ENCODE measurements at places on chromosomes 3 and 15. TPM values are rescaled to one million over a fixed set of nuclear protein-coding genes. Genes with fewer than 3 reads are reported as not detected.

GRCh38 chr3:135987661-135988060 is 22.1 kb downstream of the PPP2R3A start:
- H3K4me3 ChIP-seq, result no peak overlapping the region
- peaks cover 43% of the 10 kb centered on the region for H3K4me1 ChIP-seq
- no peaks in the 10 kb centered on the region for H3K36me3 ChIP-seq
- no peak for ATAC-seq
- H3K27me3 ChIP-seq, result no peaks in the 10 kb centered on the region

GRCh38 chr3:159974-160373 is 36.6 kb upstream of the CHL1 start:
- no peaks in the 10 kb centered on the region for H3K4me1 ChIP-seq
- no peak overlapping the region for H3K4me3 ChIP-seq
- no peaks in the 10 kb centered on the region for H3K36me3 ChIP-seq
- ATAC-seq, result no peak

GRCh38 chr3:107496855-107497254 is 25.9 kb upstream of the BBX start:
- no peak overlapping the region for H3K27ac ChIP-seq
- H3K36me3 ChIP-seq, result no peaks in the 10 kb centered on the region
- H3K4me1 ChIP-seq, result no peaks in the 10 kb centered on the region

DNA sequence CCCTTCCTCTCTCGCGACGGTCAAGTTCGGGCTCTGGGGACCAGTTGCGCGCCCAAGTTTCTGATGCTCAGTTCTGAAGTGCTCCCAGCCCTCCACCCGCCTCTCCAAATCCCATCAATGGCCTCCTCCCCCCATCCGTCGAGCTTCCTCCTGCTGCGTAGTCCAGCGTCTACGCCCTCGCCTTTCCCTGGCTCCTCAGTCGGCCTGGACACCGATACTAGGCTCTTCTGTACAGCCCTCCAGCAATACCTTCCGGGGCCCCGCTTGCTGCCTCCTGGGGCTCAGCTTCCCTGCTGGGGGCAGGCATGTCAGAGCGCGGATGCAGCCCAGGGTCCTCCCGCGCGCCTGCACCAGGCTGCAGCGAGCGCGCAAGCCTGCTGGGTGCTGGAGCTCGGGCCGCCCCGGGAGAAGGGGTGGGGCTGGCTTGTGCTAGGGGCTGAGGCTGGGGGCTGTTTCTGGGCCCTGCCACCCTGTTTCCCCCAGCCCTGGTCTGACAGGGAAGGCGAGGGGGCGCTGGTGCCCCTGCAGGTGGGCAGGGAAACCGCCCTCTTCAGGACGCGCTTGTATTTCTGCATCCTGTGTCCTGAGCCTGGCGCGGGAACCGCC is 353.3 kb upstream of the SUCLG2 start:
- no peak overlapping the region for H3K27ac ChIP-seq
- peaks cover 2% of the 10 kb centered on the region for H3K4me1 ChIP-seq
- no peak for ATAC-seq
- H3K36me3 ChIP-seq, result no peaks in the 10 kb centered on the region

- no peak overlapping the region for H3K27ac ChIP-seq
- no peak for ATAC-seq
- no peaks in the 10 kb centered on the region for H3K36me3 ChIP-seq
- no peaks in the 10 kb centered on the region for H3K4me1 ChIP-seq
Measured at GRCh38 chr3:97689962-97690361, 74.6 kb upstream of the ARL6 start.

DNA sequence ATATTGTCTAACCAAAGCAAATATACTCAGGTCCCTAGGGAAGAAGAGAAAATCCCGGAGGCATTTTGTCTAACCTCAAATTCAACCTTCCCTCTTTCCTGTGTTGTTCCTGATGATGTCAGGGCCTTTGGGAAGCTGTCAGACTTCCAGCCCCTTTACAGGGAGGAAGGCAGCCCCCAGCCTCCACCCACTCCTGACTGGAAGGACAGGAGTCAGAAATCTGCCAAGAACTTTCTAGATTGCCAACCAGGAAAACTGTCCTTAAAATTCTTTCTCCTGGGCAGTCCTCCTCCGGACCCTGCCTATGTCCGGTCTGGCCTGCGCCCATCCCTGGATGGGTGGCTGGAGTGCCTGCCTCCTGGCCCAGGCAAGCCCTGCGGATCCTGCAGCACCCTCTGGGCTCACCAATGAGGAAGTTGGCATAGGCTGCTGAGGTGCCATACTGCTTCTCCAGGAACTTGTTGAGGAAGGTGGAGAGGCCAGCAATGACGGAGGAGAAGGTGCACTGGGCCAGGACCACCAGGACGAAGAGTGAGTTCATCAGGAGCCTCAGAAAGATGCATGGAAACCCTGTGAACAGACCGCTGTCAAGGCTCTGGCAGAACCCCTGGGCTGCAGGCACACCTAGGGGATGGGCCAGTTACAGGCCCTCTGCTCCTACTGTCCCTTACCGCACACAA is 52.6 kb upstream of the RAB6B start:
- peak overlapping the region; percentile 13 for H3K27ac ChIP-seq
- H3K27me3 ChIP-seq, result no peaks in the 10 kb centered on the region
- ATAC-seq, result peak; percentile 7

DNA sequence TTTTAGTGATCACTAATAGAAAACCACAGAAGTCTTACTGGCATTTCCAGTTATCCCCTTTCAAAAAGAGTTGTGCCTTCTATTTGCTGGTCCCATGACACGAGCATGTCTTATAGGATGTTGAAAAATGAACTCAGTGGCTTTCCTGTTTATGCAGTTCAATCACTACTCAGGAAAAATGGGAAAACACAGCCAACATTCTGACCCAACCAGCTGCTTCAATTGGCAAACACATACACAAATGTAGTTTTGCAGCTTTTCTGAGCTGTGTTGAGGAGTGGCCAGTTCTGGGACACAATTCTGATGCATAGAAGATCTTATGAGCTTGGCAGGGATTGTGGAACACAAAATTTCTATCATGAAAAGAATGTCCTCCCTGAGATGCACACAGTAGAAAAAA is 40.3 kb downstream of the FSTL1 start:
- H3K27me3 ChIP-seq, result no peaks in the 10 kb centered on the region
- no peak overlapping the region for H3K27ac ChIP-seq
- H3K4me1 ChIP-seq, result no peaks in the 10 kb centered on the region
- peaks cover 10% of the 10 kb centered on the region for H3K36me3 ChIP-seq

- no peak overlapping the region for H3K4me3 ChIP-seq
- H3K27me3 ChIP-seq, result no peaks in the 10 kb centered on the region
- H3K36me3 ChIP-seq, result peaks cover 12% of the 10 kb centered on the region
- no peaks in the 10 kb centered on the region for H3K4me1 ChIP-seq
Measured at GRCh38 chr3:195394700-195395099, 48.1 kb downstream of the ACAP2 start.

- H3K4me3 ChIP-seq, result no peak overlapping the region
- H3K36me3 ChIP-seq, result no peaks in the 10 kb centered on the region
- ATAC-seq, result no peak
- no peak overlapping the region for H3K27ac ChIP-seq
- no peaks in the 10 kb centered on the region for H3K27me3 ChIP-seq
- no peaks in the 10 kb centered on the region for H3K4me1 ChIP-seq
Measured at GRCh38 chr3:179082416-179082815, 10.8 kb upstream of the ZMAT3 start.

DNA sequence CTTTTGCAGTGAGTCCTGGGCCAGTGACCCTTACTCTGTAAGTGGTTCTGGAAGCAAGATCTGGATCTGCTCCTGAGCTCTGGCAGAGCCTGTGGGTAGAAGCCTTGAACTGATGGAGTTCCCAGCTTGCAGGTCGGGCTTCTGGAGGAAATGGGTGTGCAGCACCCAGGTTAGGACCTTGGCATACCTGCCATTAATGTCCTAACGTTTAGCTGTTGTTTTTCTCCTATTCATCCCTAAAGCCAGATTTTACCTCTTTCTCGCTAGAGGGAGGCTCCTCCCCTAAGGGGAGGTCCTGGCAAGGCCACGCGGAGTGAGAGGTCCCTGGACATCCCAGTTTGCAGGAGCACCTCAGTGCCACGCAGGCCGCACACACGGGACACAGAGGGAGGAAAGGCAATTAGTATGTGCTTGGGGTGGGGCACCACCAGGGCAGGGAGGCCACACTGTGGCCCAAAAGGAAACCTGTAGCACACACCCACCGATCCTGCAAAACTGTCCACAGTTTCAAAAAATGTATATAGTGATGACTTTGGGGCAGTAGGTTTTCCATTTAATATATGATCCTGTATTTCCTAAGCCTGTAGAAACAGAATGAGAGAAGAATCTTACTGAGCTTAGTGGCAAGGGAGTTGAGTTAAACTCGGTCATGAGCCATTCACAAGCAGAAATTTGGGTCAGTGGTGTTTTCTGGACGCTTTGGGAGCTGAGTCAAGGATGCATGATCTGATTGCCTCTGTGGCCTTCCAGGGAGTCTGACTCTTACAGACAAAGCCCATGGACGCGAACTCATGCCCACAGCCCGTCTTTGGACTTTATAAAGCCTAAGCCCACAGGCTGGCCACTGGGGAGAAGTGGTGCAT is 148.7 kb downstream of the LRRK1 start:
- ATAC-seq, result no peak
- no peaks in the 10 kb centered on the region for H3K36me3 ChIP-seq
- H3K4me1 ChIP-seq, result no peaks in the 10 kb centered on the region

GRCh38 chr3:144109944-144110343 is 138.3 kb downstream of the DIPK2A start:
- no peak overlapping the region for H3K4me3 ChIP-seq
- H3K36me3 ChIP-seq, result no peaks in the 10 kb centered on the region
- H3K27me3 ChIP-seq, result no peaks in the 10 kb centered on the region

- no peak overlapping the region for H3K4me3 ChIP-seq
- no peaks in the 10 kb centered on the region for H3K4me1 ChIP-seq
Measured at GRCh38 chr15:83099290-83099689, 8.2 kb upstream of the TM6SF1 start.

DNA sequence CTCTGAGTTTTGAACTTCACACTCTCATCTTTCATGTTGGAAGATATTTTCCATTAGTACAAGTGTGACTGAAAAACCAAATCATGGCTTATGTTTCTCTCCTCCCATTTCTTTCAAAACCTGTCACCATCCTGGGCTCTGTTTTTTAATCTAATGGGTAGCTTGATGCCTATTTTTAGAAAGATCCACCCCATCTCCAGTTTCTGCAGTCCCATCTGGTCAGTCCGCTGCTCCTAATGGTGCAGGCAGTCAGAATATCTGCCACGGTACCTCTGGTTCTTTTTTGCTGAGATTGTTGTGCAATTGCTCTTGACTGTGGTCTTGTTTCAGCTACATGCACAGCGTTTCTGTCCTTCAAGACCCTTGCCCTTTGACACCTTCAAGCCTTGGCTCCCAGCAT is 240.9 kb upstream of the CADM2 start:
- no peaks in the 10 kb centered on the region for H3K27me3 ChIP-seq
- no peak overlapping the region for H3K27ac ChIP-seq
- no peaks in the 10 kb centered on the region for H3K36me3 ChIP-seq
- H3K4me1 ChIP-seq, result no peaks in the 10 kb centered on the region

DNA sequence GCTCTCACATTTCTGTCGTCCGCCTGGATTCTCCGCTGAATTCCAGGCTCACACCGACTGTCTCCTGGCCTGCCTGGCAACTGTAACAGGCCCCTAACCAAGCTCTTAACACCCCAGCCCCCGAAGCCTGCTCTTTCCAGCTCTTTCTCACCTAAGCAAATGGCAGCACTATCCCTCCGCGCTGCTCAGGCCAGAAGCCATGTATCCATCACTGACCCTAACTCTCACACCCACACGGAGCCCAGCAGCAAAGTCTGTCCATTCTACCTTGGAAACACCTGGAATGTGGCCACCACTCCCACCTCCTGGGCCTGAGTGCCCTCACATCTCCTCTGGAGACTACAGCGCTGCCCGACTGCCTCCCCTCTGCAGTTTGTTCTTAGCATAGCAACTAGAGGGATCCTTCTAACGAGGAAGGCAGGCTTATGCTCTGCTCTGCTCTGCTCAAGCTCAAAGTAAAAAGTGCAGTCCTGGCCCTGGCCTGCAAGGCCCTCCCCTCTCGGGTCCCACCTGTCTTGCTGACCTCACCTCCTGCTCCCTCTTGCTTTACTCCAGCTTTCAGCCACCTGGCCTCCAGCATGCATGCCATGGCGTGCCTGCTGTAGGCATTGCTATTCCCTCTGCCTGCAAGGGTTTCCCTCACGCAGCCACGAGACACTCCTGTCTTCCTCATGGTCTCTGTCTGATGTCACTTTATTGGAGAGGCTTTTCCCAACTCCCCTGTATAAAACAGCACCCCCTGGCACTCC is 27.2 kb downstream of the FEM1B start:
- H3K36me3 ChIP-seq, result no peaks in the 10 kb centered on the region
- H3K27ac ChIP-seq, result no peak overlapping the region
- no peaks in the 10 kb centered on the region for H3K27me3 ChIP-seq
- H3K4me1 ChIP-seq, result no peaks in the 10 kb centered on the region
- no peak overlapping the region for H3K4me3 ChIP-seq
- no peak for ATAC-seq

DNA sequence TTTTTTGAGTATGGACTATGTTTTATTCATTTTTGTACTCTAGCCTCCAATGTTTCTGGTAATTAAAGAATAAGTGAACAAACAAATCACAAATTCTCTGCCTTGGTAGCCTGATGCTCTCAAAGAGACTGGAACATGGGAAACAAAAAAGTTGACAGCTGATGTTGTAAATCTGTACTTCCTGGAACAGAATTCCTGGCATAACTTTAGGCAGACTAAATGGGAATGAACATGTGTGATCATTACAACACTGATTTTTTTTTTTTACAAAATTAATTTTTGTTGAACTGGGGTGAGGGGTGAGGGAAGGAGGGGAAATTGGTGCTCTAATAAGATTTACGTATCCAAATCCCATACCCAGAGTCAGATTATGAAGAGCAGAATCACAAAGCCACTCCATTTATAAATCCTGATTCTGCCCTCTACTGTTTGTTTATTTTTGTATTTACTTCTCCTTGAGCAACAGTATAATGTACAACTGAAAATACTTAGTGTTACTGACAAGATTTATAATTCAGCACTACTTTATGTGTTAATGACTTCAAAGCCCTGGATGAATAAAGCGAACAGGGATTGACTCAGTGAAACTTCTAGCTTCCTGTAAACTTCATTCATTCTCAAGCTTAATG is 165.0 kb downstream of the FRMD5 start:
- H3K4me3 ChIP-seq, result no peak overlapping the region
- H3K27ac ChIP-seq, result no peak overlapping the region
- H3K36me3 ChIP-seq, result no peaks in the 10 kb centered on the region
- no peak for ATAC-seq
- peaks cover 4% of the 10 kb centered on the region for H3K27me3 ChIP-seq

- H3K27me3 ChIP-seq, result no peaks in the 10 kb centered on the region
- no peaks in the 10 kb centered on the region for H3K36me3 ChIP-seq
- no peak overlapping the region for H3K27ac ChIP-seq
- H3K4me1 ChIP-seq, result peaks cover 24% of the 10 kb centered on the region
Measured at GRCh38 chr15:66400351-66400774, 13.7 kb downstream of the MAP2K1 start.

- H3K4me3 ChIP-seq, result no peak overlapping the region
- H3K4me1 ChIP-seq, result no peaks in the 10 kb centered on the region
- H3K27ac ChIP-seq, result no peak overlapping the region
- H3K36me3 ChIP-seq, result no peaks in the 10 kb centered on the region
Measured at GRCh38 chr3:69504232-69504631, 118.3 kb upstream of the FRMD4B start.

NEK10 gene
- 0.62 TPM for total RNA-seq

KCNAB1 gene
- 0.31 TPM for total RNA-seq

FETUB gene
- not detected for total RNA-seq

SLC22A13 gene
- total RNA-seq, result 0.85 TPM

Measured in gastroesophageal sphincter (tissue), 4 donors.